Astrocyte of the cerebellum (primary cell): ENCODE measurements at places on chromosomes 7 and 10.

- DNase-seq, result no peak
Observed at GRCh38 chr10:29540016-29540415, 94.8 kb downstream of the SVIL start.

DNA sequence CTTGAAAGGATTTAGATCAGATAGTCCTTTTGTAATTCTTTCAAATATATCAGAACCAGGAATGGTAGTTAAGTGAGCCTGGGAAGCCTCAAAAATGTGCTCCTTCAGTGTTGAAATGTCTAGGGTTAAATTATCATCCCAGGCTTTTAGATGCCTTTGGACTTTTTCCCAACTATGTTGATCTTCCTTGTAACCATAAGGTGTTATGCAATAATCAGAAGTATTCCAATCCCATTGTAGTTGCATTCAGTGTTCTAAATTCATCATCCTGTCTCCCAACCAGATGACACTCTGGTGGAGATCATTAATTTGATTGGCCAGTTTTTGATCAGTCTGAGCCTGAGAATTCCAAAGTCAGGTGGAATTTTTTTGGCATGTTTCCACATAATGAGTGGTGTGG is 35.1 kb upstream of the AKR1C2 start:
- no peak for DNase-seq

- DNase-seq, result peak; percentile 78
Observed at GRCh38 chr7:140541513-140542227, 62.4 kb upstream of the MKRN1 start.

GRCh38 chr7:6630007-6630849 is 6.9 kb upstream of the ZNF316 start:
- DNase-seq, result no peak

DNA sequence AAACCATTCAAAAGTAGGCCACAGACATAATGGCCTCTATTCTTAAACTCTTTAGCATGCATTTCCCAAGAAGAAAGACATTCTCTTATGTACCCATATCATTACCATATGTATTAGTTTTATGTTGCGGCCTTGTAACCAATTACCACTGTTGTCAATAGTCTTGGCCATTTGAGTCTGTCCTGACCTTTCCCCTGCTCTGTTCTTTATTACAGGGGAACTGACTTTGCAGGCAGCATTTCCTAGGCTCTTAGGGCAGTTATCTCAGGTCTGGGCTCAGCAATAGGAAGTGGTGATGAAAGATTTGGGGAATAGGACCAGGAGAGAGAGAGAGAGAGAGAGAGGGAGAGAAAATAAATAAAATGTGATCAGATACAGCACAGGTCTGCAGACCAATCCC is 194.5 kb upstream of the LRGUK start:
- DNase-seq, result no peak

DNA sequence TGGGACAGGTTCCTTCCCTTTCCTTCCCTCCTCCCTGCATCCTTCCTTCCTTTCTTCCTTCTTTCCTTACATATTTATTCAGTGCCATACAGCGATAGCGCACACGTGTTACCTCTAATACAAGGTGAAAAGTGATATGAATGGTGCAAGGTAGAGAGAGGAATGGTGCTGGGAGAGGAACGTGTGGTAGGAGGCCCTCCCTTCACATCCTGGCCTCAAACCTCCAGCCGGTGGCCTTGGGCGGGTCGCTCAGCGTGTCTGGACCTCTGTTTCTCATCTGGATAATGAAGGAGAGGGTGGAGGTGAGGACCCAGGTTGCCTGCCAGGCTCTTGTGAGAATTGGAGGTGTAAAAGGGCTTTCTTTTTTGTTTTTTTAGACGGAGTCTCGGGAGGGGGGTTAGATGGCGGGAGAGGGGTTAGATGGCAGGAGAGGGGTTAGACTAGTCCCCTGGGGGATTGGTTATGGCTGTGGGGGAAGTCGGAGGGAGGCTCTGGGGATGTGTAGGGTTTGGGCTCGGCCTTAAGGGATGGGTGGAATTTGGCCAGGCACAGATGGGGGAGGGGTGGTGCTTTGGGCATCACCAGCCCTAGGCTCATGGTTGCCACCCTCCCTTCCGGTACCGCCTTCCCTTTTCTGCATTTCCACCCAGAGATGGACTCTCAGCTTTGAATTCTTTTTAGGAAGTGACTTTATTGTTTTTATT is 14.9 kb downstream of the CHST3 start:
- DNase-seq, result no peak

GRCh38 chr7:93212881-93213280 is 13.4 kb downstream of the HEPACAM2 start:
- DNase-seq, result no peak

DNA sequence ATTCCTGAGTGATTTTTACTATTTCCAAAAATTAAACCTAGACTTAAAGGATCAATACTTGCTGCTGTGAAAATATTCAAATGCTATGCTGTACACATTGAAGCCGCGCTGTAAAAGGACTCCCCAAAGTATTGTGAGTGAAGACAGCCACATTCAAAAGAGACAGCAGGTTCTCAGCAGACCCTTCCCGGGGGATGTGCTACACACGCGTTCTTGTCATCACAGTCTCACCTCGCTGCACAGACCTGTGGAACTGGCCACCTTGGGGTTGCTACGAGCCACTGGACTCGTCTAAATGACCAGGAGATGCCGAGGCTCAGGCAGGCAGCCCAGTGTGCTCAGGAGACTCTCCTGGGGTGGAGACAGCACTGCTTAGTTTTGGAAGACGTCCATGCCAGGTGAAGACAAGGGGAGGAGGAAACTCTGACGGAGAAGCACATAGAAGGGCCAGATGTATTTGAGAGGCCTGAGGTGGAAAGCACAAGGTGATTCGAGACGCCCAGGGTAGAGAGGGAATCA is 367.7 kb upstream of the SHH start:
- DNase-seq, result no peak

GRCh38 chr7:9181356-9181755 is 747.9 kb downstream of the NXPH1 start:
- DNase-seq, result no peak
